ENCODE measurements at places on chromosomes 13 and 19.

DNA sequence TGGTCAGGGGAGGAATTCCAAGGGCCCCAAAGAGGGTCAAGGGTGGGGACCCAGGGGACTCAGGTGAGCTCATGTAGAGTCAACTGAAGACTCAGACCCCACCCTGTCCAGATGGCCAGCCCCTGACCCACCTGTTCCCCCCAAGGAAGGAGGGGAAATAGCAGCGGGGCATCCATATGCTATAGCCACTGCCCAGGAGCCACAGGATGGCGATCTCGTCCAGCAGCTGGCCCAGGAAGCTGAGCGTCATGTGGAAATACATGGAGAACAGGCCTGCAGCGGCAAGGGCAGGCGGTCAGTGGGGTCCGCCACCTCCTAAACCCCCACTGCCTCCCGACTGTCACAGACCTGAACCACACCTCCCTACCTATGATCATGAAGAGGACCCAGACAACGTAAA lies 21.4 kb downstream of the ACER1 start:
- no peak overlapping the region for H3K4me3 ChIP-seq
- H3K27ac ChIP-seq: no peak overlapping the region
- no peaks in the 10 kb centered on the region for H3K36me3 ChIP-seq
- DNase-seq: no peak
- H3K27me3 ChIP-seq: peaks cover 9% of the 10 kb centered on the region
- H3K4me1 ChIP-seq: no peaks in the 10 kb centered on the region

GRCh38 chr19:2578901-2579677 lies 103.2 kb downstream of the GADD45B start:
- no peaks in the 10 kb centered on the region for H3K36me3 ChIP-seq
- H3K4me1 ChIP-seq: peaks cover 49% of the 10 kb centered on the region
- no peaks in the 10 kb centered on the region for H3K27me3 ChIP-seq
- DNase-seq: peak; percentile 91
- H3K4me3 ChIP-seq: peak overlapping the region; percentile 50
- H3K27ac ChIP-seq: peak overlapping the region; percentile 82

GRCh38 chr13:49444524-49445395 lies 686 bp downstream of the SETDB2 start:
- no peaks in the 10 kb centered on the region for H3K36me3 ChIP-seq
- H3K27ac ChIP-seq: peak overlapping the region; percentile 93
- DNase-seq: no peak
- peaks cover 38% of the 10 kb centered on the region for H3K4me1 ChIP-seq

- no peaks in the 10 kb centered on the region for H3K27me3 ChIP-seq
- no peak for DNase-seq
Observed at GRCh38 chr19:52307275-52307674, 10.3 kb downstream of the ZNF480 start.

GRCh38 chr13:75458696-75459422 lies 23.1 kb downstream of the TBC1D4 start:
- no peak overlapping the region for H3K4me3 ChIP-seq
- H3K4me1 ChIP-seq: peaks cover 46% of the 10 kb centered on the region
- DNase-seq: no peak
- H3K27me3 ChIP-seq: no peaks in the 10 kb centered on the region

DNA sequence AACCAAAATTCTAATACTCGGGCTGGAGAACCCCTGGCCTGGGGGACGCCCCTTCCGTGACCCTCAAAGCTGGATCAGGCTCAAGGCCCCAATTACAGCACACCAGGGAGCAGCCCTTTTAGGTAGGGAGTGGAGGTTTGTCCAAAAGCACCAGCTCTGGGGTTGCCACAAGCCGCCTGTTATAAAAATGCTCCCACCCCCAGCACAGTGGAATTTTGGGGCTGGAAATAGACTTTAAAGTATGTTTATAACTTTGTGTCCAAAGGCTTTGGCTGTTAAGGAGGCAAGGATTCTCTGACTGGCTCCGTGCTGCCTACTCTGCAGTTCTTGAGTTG lies 564 bp upstream of the GMIP start:
- H3K27ac ChIP-seq: no peak overlapping the region
- H3K36me3 ChIP-seq: peaks cover 42% of the 10 kb centered on the region
- peaks cover 18% of the 10 kb centered on the region for H3K4me1 ChIP-seq
- H3K27me3 ChIP-seq: no peaks in the 10 kb centered on the region
- peak overlapping the region; percentile 68 for H3K4me3 ChIP-seq
- DNase-seq: no peak

GRCh38 chr13:74773248-74773647 lies 639.0 kb upstream of the KLF12 start:
- H3K4me3 ChIP-seq: no peak overlapping the region
- H3K27ac ChIP-seq: no peak overlapping the region
- H3K27me3 ChIP-seq: no peaks in the 10 kb centered on the region
- no peaks in the 10 kb centered on the region for H3K36me3 ChIP-seq

- H3K27me3 ChIP-seq: no peaks in the 10 kb centered on the region
- H3K27ac ChIP-seq: no peak overlapping the region
- no peak for DNase-seq
- H3K4me1 ChIP-seq: no peaks in the 10 kb centered on the region
Observed at GRCh38 chr13:34174671-34175145, 356.8 kb downstream of the RFC3 start.

DNA sequence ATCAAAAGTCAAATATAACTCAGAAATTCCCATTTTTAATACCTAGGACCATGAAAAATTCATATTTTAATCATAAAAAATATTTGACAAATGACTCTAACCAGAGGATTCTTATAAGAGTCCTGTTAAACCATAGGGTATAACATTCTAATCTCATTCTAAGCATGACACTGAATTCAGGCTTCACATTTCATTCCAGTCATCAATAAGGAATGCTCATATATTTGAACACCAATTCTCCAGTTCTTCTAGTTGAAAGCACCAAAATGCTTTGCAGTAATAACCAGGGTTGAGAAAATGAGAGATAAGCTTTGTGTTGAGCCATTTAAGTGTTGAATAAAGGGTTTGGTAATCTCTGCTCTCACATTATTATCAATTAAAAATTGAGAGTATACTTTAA lies 147.5 kb downstream of the VWA8 start:
- H3K36me3 ChIP-seq: peaks cover 27% of the 10 kb centered on the region
- H3K4me1 ChIP-seq: no peaks in the 10 kb centered on the region
- no peak for DNase-seq
- no peaks in the 10 kb centered on the region for H3K27me3 ChIP-seq

DNA sequence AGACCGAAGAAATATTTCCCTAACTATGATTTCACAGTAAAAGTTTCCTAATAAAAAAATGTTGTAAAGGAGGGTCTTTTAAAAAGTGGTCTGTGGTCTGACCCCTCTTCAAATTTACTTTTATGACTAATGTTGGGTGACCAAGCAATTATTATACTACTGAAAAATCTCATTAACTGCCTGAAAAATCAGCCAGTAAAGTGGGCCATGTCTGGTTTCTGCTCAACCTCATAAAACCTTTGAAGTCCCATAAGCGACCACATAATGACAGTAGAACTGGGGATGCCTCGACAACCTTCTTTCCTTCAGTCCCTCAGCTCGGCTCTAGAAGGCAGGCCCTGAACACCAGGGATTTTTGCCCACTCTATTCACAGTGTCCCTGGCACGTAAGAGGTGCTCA lies 434.3 kb downstream of the EFNB2 start:
- H3K4me1 ChIP-seq: no peaks in the 10 kb centered on the region
- no peak for DNase-seq
- no peak overlapping the region for H3K4me3 ChIP-seq
- H3K27me3 ChIP-seq: no peaks in the 10 kb centered on the region

GRCh38 chr19:51509823-51510660 lies 8.4 kb upstream of the SIGLEC12 start:
- H3K27ac ChIP-seq: no peak overlapping the region
- no peaks in the 10 kb centered on the region for H3K36me3 ChIP-seq
- no peak overlapping the region for H3K4me3 ChIP-seq
- no peak for DNase-seq
- no peaks in the 10 kb centered on the region for H3K4me1 ChIP-seq

DNA sequence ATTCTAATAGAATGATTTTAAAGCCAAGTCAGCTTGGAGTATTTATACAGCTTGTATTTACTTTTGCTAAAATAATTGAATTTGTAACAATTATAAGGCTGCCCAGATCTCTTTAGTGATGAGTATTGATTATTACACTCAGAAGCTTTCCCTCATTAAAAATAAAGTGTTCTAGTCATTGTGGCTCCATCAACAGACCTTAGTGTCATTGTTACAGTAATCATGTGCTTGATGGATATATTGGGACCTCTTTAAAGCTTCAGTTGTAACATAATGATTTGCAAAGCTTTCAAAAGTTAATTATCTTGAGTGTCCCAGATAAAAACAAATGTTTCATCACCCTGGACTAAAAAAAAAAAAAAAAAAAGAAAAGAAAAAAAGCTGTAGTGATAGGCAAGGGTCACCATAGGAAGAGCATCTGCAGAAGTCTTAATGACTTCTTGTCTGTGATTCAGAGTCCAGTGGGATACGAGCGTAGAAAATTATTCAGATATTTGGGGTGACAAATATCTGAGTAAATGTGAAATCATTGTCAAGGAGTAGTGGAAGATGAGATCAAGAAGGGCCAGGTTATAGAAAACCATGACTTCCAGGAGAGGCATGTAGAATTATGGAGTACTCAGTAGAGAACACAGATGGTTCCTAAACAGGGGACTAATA lies 369.6 kb downstream of the DCT start:
- H3K27ac ChIP-seq: no peak overlapping the region
- no peaks in the 10 kb centered on the region for H3K4me1 ChIP-seq

DNA sequence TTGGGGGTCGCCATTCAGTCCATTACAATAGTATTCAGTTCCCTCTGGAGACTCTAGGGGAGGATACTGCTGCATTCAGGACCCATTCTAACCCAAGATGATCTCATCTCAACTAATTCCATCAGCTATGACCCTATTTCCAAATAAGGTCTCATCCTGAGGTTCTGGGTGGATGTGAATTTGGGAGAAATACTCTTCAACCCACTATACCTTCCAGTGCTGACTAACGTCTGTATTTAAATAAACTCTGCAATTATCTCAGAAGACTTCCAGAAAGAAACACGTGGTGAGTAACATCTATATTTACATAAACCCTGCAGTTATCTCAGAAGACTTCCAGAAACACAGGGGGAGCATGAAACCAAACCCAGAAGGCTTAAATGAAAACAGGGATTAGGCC lies 1300.7 kb downstream of the PCDH9 start:
- H3K4me3 ChIP-seq: no peak overlapping the region
- no peak for DNase-seq
- no peak overlapping the region for H3K27ac ChIP-seq

GRCh38 chr13:43783820-43784219 lies 3.0 kb downstream of the ENOX1 start:
- no peak overlapping the region for H3K27ac ChIP-seq
- peaks cover 12% of the 10 kb centered on the region for H3K27me3 ChIP-seq
- H3K4me1 ChIP-seq: peaks cover 28% of the 10 kb centered on the region

DNA sequence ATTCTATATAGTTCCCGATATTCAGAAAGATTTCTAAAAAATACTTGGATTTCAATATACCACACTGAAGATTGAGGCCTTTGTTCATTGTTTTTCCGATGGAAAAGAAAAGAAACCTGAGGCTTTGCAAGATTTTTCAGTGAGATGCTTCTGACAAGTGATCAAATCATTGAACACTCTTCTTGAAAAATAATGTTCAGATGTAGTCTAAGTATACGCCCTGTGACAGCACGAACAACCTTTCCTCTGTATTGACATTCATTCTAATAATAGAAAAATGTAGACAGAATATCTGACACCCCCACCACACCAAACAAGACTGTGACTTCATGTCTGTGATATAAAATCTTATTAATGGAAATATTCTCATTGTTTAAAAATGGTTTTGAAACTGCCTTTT lies 650.7 kb upstream of the KLHL1 start:
- no peaks in the 10 kb centered on the region for H3K4me1 ChIP-seq
- H3K4me3 ChIP-seq: no peak overlapping the region
- no peaks in the 10 kb centered on the region for H3K27me3 ChIP-seq
- no peaks in the 10 kb centered on the region for H3K36me3 ChIP-seq
- H3K27ac ChIP-seq: no peak overlapping the region
- DNase-seq: no peak

DNA sequence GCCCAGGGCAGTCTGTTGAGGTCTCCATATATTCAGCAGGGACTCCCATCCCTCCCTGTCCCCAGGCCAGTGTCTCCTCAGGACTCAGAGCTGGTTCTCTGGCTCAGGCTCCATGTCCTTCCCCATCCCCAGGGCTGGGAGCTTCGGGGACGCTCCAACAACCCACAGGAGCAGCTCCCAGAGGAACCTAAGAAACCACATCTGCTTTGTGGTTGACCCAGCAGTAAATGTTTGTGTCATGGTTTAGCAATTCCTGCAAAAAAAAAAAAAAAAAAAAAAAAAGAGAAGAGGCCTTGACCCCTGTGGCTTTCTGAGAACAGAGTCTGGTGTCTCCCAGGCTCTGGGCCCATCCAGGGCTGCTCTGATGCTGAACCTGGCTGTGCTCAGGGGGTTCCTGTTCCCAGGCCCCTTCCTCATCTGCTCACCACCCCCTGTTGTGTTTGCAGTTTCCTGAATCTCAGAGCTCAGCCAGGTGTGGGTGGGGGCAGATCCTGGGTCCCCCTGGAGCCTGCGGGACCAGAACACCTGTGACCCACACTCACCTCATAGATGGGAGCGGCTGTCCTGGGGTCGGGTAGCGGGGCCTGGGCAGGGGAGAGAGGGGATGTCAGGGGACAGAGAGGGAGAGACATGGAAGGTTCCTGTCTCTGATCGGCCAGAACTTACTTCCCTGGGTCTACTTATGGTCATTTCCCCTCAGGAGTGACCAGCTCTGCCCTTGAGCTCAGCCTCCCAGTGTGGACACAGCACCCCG lies 25.2 kb upstream of the CEACAM1 start:
- no peaks in the 10 kb centered on the region for H3K36me3 ChIP-seq
- no peak overlapping the region for H3K4me3 ChIP-seq
- no peaks in the 10 kb centered on the region for H3K4me1 ChIP-seq
- DNase-seq: peak; percentile 63
- H3K27ac ChIP-seq: no peak overlapping the region

DNA sequence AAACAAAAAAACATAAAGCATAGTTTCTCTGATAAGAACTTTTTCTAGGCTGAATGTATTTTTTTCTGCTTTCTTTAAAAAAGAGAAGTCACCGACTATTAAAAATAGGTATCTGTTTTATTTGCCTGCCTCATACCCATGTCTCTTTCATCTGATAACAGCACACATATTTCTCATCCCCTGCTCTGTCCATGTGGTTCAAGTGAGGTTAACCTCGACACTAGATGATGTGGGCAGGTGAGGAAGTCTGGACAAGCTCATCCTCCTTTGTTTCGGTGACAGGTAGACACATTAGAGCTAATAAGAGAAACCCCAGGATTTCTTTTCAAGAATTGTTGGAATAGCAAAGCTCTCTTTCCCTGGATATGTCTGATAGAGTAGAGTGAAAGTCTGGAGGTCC lies 222.7 kb downstream of the GPC5 start:
- H3K4me3 ChIP-seq: no peak overlapping the region
- no peaks in the 10 kb centered on the region for H3K36me3 ChIP-seq
- no peak overlapping the region for H3K27ac ChIP-seq
- no peak for DNase-seq
- H3K27me3 ChIP-seq: no peaks in the 10 kb centered on the region

DNA sequence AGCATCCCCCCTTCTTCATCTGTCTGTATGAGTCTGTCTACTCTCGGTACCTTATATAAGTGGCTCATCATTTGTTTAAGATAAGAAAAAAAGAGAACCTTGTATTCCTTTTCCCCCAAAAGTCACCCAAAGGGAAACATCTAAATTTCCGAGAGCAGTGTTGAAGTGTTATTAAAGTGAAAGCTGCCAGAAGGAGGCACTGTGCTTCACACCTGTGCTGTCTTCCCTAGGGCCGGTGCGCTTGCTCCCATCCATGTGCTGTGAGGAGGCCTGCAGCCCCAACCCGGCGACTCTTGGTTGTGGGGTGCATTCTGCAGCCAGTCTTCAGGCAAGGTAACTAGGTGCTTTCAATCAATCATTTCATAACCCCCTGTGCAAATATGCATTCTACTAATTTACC lies 97.5 kb downstream of the TNFRSF19 start:
- H3K27ac ChIP-seq: no peak overlapping the region
- H3K4me3 ChIP-seq: no peak overlapping the region
- no peak for DNase-seq
- H3K27me3 ChIP-seq: no peaks in the 10 kb centered on the region
- H3K36me3 ChIP-seq: peaks cover 21% of the 10 kb centered on the region
- no peaks in the 10 kb centered on the region for H3K4me1 ChIP-seq

Measured in suprapubic skin (tissue), 4 donors.